ENCODE measurements at places on chromosomes 1 and 21.

DNA sequence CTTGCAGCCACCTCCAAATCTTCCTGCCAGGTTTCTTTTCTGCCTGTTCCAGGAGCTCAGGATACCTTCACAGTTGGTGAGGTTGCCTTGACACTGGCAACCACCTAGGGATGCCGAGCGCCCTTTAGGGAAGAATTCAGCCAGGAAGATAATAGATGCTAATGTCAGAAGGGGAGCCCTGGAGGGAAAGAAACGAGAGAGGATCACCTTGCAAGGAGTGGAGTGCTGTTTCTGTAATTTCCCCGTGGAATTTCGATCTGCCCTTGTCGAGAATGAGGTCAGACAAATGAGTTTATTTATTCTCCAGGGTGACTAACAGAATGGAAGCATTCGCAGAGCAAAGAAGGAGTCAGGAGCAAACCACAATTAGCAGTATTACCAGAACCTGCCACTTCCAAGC is 315.8 kb upstream of the KAZN start:
- DNase-seq: no peak

- DNase-seq: no peak
These were observed 14.2 kb upstream of the MCOLN3 start for GRCh38 chr1:85062425-85063026.

DNA sequence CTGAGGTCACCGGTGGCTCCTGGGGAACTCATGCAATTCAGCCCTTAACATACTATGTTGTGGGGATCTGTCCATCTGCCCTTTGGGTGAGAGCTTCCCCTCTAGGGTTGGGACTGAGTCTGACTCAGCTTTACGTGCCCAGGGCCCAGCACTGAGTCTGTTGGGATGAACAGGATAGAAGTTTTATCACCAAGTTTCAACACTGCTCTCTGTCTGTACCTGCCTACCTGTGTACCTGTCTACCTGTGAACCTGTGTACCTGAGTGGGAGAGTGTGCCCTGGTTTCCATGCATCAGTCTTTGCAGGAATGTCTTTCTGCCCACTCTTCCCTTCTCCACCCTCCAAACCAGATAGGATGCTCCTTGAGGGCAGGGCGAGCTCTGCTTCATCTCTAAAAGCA is 90.6 kb upstream of the POU3F1 start:
- DNase-seq: no peak

DNA sequence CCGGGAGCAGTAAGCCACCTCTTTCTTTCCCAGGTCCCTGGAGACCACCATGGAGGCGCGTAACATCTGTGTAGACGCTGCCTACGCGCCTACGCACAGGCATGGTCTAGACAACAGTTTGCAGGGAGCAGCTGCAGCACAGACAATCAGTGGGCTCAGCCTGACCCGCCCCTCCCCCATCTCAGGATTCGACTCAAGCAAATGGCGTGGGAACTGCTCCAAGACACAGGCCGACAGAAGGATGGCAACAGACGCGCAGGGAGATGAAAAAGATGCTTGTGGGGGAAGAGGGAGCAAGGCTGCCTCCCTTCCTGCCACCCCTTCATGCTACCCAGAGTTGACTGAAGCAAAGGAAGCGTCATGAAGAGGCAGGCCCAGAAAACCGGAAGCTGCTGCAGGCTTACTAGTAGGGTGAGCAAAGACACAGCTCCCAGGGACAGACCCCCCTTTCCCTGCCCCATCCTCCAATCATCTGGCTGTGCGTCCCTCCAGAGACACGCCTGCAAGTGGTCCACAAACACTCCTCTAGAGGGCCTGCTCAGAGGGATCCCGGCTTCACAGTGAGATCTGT is 19.5 kb downstream of the STK40 start:
- peak; percentile 48 for DNase-seq

DNA sequence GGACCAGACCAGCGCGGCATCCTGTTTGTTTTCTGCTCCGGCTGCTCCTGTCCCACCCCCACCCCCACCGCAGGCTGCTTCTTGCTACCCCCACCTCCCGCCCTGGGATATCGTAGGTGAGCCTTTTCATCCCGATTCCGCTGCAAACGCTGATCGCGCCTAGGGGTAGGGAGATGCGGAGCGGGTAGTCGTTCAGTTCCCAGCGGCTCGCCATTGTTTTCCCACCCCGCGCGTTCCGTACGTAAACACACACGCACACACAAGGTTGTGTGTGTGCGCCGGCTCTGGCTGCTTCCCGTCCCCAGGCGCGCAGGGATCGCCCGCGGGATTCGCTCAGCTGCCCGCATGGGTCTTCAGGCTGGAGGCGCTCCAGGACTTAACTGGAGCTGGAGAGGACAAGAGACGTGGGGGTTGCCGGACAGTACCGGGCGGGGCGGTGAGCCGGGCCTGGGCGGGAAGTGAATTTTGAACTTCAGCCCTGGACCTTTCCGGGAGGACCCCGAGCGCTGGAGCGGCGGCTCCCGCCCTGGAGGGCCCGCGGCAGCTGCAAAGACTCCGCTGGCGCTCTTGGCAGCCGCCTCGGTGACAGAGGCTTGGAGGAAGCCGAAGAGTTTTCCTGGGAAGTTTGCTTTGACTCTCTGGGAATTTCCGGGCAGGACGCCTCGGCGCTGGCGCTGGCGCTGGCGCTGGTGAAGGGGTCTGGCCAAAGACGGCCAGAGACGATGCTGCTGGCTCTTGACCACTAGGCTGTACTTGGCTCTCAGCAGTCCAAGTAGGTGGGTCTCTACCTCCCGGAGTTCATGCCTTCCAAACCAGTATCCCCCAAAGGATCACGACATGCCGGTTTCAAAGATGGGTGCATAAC is 1.6 kb downstream of the SOX13 start:
- DNase-seq: no peak

GRCh38 chr1:65817891-65818290 is 25.2 kb downstream of the PDE4B start:
- no peak for DNase-seq

DNA sequence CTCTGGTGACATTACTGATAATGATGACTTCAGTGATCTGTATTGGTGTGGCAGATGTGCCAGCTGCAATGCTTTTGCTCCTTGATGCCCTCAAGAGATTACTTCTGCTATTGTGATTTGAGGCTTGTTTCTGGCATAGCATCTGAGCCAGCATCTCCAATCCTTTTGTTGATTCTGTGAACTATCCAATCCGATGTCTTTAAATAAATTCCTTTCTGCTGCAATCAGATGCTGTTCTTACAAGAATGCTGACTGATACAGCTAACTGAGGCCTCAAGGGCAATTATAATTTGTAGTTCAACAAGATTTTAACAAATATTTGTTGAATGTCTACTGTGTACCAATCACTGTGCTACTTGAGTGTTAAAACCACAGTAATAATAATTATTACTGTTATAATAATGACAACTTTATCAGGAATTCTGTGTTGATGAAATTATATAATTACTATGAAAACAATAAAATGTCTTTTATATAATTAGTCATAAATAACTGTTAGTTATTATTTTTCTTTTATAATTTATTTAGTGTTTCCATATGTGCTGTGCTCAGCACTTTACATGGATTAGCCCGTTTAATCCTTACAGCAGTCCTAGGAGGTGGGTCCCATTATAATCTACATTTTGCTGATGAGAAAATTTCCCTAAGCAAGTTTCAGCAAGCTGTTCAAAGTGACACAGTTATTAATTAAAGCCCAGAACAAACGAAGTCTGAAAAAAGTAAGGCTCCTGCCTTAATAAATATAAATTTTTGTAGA is 308.2 kb downstream of the BRINP3 start:
- no peak for DNase-seq

GRCh38 chr1:69991644-69992043 is 213.7 kb downstream of the LRRC40 start:
- no peak for DNase-seq

DNA sequence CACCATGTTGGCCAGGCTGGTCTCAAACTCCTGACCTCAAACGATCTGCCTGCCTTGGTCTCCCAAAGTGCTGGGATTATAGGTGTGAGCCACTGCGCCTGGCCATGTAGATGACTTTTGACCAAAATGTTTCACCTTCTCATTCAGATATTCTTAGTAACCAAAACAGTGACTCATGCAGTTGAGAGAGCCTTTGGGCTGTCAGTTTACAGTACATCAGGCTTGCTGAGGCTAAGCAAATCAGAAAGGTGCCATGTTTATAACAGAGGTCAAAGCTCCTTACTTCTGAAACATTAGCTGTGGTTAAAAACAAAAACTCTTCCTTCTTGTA is 21.0 kb downstream of the CNIH4 start:
- peak; percentile 34 for DNase-seq

DNA sequence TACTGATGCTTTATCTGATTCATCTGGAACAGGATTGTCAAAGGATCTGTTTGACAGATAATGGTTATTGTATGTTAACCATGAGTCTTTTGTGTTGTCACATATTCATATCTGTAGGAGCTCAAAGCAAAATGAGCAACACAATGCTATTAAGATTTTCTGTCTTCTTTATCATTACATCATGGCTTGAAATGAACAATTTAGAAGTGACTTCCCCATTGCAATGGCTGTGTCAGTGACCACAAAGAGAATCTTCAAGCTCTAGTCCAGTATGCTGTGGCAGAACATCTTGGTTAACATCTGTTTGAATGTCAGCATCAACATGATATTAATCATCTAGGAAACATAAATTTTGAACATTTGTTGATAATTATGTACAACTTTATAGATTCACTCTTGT is 1148.5 kb downstream of the PLA2G4A start:
- no peak for DNase-seq

GRCh38 chr1:226360106-226360746 is 47.7 kb downstream of the PARP1 start:
- no peak for DNase-seq

DNA sequence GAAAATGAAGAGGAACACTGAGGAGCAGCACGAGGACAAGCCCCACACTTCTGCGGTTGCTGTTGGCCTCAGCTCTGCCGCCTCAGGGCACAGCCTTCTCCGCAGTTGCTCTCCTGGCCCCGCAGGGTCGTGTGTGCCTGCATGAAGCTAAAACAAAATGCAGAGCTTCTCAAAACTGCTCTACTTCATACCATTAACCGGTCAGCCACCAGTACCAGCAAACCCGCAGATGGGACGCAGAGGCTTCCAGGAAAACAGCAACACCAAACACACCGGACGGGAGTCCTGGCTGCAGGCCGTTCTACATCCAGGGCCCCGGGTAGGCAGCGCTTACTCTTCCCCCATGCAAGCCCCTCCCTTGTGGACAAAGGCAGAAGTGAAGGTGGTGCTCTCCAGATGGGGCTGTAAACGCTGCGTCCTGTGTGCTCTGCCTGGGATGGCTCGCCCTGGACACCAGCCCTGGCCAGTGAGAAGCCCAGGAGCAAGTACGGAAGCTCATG is 7.1 kb upstream of the C1orf159 start:
- DNase-seq: no peak

DNA sequence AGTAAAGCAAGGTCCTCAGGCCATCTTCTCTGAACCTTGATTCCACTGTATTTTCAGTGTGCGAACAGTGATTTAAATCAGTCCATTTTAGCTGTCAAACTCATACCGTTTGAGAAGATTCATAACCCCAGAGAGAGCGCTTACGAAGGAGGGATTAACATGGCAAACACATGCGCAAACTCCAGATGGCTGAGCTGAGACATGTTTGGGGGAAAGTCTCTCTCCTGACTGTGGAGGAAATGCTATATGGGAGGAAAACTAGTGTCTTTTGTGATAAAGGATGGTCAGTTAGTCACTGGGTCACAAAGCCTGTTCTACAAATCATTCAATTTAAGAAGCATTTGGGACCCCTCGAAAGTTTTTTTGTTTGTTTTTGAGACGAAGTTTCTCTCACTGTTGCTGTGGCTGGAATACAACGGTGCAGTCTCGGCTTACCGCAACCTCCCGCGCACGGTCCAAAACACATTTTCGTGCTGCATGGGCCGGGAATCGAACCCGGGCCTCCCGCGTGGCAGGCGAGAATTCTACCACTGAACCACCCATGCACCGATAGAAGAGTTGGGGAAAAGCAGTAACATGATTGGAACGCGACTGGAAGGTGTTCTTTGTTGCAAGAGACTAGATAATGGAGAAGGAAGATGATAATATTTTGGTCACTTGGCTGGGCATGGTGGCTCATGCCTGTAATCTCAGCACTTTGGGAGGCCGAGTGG is 58.4 kb upstream of the CXADR start:
- DNase-seq: peak; percentile 63

GRCh38 chr1:192100686-192101468 is 57.4 kb upstream of the RGS18 start:
- no peak for DNase-seq

DNA sequence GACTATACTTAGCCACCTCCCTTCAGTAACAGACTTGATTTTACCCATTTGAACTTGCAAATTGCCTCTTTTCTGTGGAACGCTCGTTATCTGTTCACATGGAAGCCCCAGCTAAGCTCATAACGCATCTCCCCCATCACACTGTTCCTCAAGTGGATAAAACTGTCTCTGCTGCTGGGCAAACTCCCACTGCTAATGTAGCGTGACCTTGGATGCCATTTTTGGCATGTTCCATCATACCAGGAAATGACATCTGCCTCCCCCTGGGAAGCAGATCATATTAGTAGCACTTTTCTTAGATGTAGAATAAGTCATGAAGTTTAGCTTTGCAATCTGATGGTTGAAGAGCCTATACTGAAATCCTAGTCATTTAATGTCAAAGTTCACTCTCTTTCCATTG is 528.7 kb upstream of the PLXNA2 start:
- DNase-seq: no peak

DNA sequence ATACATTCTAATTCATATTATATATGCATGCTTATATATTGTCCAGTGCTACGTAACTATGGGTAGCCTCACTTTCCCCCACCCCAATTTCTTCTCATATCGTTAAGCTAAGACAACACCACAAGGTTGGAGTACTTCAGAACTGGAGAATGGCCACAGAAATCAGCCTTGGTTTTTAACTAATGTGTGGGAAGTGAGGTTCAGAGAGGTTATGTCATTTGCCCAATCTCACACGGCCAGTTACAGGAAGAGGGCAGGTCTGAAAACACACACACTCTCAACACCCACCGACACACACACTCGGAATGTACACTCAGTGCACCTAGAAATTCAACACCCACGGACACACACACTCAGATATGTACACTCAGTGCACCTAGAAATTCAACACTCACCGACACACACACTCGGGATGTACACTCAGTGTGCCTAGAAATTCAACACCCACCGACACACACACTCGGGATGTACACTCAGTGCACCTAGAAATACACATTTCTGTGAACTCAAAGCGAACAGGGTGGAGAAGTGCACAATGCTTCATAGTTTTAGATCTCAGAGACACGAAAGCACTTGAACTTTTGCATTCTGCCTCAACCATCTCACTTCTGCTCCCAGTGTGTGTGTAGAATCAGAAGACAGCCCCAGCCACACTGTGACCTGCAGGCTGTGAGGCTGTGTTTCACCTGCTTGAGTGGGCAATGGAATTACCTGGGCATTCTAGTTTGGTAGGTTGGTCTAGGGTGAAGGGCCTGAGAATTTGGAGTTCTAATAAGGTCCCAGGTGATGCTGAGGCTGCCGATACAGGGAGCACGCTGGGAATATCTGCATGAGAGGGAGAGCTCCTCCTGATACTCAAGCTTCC is 170.4 kb downstream of the CLIC6 start:
- DNase-seq: no peak

GRCh38 chr1:167805041-167805556 is 83.3 kb downstream of the MPZL1 start:
- peak; percentile 24 for DNase-seq

GRCh38 chr1:52567943-52568342 is 15.1 kb upstream of the TUT4 start:
- no peak for DNase-seq

GRCh38 chr1:171017426-171017825 is 73.3 kb upstream of the FMO3 start:
- DNase-seq: no peak

GRCh38 chr1:179883040-179883744 is 1.1 kb downstream of the TOR1AIP1 start:
- no peak for DNase-seq

GRCh38 chr1:26166719-26167281 is 2.0 kb downstream of the C1orf232 start:
- no peak for DNase-seq

GRCh38 chr1:91596474-91596873 is 95.8 kb downstream of the CDC7 start:
- DNase-seq: no peak
